ENCODE measurements at places on chromosomes 11 and 22.

- no peak for DNase-seq
These were observed 53.1 kb downstream of the APIP start for GRCh38 chr11:34863048-34863447.

DNA sequence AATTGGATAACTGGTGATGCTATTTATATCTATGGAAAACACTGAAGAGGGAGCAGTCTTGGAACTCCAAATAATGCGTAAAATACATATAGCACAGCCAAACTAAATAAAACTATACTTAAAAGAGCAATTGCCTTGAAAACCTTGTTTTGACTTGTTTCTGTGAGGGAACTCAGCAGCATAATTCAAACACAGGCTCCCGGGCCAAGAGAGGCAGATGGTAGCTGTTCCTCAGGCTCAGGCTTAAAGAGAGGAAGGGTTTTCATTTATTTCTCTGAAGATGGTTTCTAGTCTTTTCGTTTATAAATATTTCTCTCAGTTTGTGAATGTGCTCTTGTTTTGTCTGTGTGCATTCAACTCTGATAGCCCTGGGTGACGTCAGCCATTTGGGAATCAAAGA is 82.4 kb downstream of the FANCF start:
- no peak for DNase-seq

GRCh38 chr11:118909619-118910308 is 16.0 kb downstream of the BCL9L start:
- DNase-seq: no peak

GRCh38 chr11:126700768-126701519 is 299.6 kb downstream of the KIRREL3 start:
- no peak for DNase-seq

DNA sequence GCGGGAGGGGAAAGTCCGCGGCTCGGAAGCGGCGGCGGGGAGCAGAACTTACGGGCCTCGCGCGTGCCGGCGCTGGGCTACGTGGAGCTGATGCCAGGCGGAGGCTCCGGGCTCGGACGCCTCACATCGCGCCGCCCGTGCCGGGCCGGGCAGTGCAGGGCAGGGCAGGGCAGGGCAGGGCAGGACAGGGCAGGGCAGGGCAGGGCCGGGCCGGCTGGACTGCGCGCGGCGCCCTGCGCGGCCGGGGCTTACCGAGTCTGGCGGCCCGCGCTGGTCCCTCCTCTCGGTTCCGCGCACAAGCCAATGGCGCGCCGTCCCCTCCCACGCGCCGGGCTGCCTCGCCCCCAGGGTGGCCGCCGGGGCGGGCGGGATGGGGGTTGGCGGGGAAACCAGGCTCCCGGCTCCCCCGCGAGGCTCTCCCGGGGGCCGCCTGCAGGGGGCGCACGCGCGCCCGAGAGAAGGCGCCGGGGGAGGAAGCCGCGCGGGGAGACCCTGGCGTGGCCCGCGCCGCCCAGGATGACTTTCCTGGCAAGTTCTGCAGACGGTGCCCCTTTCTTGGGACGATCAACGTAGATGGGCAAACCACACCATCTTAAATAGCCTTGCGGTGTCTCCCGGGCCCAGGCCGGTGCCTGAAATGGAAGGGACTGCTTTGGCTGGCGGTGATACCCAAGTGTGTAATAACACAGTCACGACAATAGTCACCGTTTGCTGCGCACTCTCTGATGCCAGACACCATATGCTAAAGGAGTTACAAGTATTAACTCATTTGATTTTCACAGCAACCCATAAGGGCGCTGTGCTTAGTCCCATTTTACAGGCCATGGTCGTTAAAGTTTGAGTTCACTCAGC is at the start of gene TP53I11:
Gene TP53I11 (minus strand): TSS at position 259 of the 852 bp plus-strand sequence. CDS start 12,548 bp downstream, outside the sequence.
- DNase-seq: peak; percentile 77

GRCh38 chr22:35150183-35151107 is 84.5 kb downstream of the ISX start:
- peak; percentile 73 for DNase-seq

DNA sequence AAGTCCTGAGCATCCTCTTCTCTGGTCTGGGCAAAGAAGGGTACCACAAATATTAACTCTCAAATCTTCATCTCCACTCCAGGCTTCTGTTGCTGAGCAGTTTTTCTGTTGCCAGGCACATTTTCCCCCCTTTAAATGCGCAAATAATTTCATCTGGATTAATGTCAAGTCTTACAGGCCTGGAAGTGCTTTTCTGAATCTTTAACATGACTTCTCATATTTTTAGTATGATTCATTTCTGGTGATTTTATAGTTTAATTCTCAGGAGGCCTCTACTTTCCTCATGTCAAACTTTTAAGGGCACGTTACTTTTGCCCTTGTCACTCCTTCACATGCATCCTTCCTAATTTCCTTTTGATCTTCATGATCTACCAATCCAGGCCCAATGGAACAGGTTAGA is 510.2 kb downstream of the METTL15 start:
- DNase-seq: no peak

GRCh38 chr11:134734141-134734845 is 322.3 kb upstream of the B3GAT1 start:
- DNase-seq: no peak

DNA sequence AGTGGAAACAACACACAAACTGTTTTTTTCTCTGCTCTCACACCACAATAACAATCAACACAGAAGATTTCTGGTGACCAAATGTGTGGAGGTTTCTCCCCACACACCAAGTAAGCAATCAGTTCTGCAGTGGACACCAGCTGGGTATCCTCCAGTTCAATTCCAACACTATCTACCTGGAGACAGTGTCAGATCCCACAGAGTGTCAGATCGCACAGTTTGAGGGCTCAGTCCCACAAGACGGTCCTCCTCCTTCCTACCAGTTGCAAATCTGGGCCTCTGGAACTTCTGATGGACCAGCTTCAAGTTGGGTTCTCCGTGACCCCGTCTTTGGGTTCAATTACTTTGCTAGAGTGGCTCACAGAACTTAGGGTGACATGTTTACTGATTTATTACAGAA is 9.0 kb downstream of the SWAP70 start:
- no peak for DNase-seq

- no peak for DNase-seq
These were observed 1.4 kb downstream of the HDHD5 start for GRCh38 chr22:17157714-17158113.

DNA sequence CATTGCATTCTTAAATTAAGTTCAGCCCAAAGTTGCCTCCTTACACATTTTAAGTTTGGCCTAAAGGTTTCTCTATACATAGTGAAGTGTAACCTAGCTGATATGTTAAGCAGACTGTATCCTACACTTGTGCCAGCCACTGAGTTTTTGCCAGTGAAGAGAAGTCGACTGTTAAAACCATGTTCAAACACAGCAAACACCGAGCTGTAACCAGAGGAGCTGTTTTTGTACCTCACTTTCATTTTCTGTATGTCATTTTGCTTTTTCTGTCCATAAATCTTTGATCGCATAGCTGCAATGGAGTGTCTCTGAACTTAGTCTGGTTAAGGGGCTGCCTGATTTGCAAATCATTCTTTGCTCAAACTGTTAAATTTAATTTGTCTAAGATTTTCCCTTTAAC is 403.7 kb downstream of the LUZP2 start:
- no peak for DNase-seq

- no peak for DNase-seq
These were observed 941.7 kb downstream of the NTM start for GRCh38 chr11:132312161-132312560.

- no peak for DNase-seq
These were observed 174.2 kb downstream of the ETS1 start for GRCh38 chr11:128412847-128413791.

- peak; percentile 41 for DNase-seq
These were observed 2.7 kb downstream of the CHRM4 start for GRCh38 chr11:46388619-46389449.

- DNase-seq: no peak
These were observed 1.5 kb downstream of the BEST1 start for GRCh38 chr11:61951484-61952135.

- peak; percentile 25 for DNase-seq
These were observed 110.8 kb downstream of the ARHGAP8 start for GRCh38 chr22:44862981-44863860.

- DNase-seq: peak; percentile 2
These were observed 745.7 kb downstream of the FAM181B start for GRCh38 chr11:81987829-81988472.
